ENCODE measurements at places on chromosomes 7 and 10. TPM values are rescaled to one million over a fixed set of nuclear protein-coding genes. Genes with fewer than 3 reads are reported as not detected.

Gene LIPF
- not detected for total RNA-seq

Gene BLNK
- total RNA-seq, result 56.4 TPM

Gene LIPJ
- 0.39 TPM for total RNA-seq

Gene OSBPL3
- total RNA-seq, result 49.7 TPM

Gene SERPINE1
- total RNA-seq, result 4.3 TPM

Gene ITGB8
- total RNA-seq, result 48.5 TPM

Gene PDSS1
- 8.8 TPM for total RNA-seq

Gene ZPBP
- 1.2 TPM for total RNA-seq

Gene SPAG6
- 2.6 TPM for total RNA-seq

Gene PHKG1
- 3.1 TPM for total RNA-seq

Gene SSBP1
- total RNA-seq, result 121 TPM

Gene RGR
- total RNA-seq, result not detected

Gene OR13A1
- total RNA-seq, result 1.4 TPM

Gene PON3
- total RNA-seq, result 5.5 TPM

Gene MYL7
- not detected for total RNA-seq

Gene FRAT1
- total RNA-seq, result 2.9 TPM

Gene EPHB6
- total RNA-seq, result 55.9 TPM
